Central memory CD4-positive, alpha-beta T cell (primary cell): ENCODE measurements at places on chromosomes 7 and 10.

DNA sequence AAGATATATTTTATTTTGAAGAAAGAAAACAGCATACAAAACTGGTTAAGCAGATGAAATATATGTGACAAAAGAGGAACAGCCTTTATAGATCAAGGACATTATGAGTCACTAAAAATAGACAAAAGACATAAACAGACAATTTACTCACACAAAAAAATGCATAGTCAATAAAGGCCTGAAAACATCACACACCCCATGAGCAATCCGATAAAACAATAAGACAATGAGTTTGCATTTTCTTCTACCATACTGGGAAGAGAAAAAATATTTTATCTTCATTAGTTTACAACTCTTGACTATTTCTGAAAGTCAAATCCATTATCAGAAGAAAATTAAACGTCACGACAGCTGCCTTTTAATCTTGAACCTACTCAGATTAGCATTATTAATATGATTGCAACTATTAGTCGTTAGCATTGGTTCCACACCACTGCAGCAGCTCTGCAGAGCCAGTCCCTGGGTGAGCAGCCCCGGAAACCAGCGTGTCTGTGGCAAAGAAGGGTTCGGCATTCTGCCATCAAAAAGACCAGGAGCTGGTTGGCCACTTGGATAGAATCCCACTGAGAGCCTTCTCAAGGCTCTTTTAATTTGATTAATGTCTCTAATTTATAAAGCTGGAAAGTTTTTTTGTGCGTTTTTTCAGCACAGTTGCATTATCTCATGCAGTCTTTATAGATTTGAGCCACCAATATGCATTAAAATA lies 305.4 kb upstream of the SHH start:
- no peak for DNase-seq

DNA sequence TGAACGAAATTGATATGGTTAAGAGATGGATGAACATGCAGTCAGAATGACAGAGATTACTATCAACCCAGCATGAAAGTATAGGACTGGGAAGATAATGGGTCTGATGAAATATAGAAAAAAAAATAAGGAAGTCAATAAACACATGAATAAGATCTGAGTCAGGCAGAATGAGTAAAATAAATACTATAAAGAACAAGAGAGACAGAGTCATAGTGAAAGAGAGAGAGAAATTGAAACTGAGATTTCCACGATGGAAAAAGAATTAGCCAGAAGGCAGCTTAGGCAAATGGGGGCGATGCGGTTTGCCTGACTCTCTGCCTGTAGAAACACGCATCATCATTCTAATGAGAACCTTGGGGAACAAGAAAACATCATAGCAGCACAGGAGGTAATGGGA lies 26.6 kb downstream of the SEMA3D start:
- no peak for DNase-seq

GRCh38 chr10:70771311-70772194 lies 13.6 kb downstream of the TBATA start:
- no peak for DNase-seq

- DNase-seq = no peak
These were observed 13.4 kb downstream of the SCIN start for GRCh38 chr7:12583922-12584321.

GRCh38 chr7:95470452-95470851 lies 15.3 kb upstream of the ASB4 start:
- no peak for DNase-seq

GRCh38 chr7:98202367-98203195 lies 8.7 kb upstream of the BHLHA15 start:
- DNase-seq = peak; percentile 66

- no peak for DNase-seq
These were observed 112.9 kb downstream of the COL13A1 start for GRCh38 chr10:69914398-69915214.

DNA sequence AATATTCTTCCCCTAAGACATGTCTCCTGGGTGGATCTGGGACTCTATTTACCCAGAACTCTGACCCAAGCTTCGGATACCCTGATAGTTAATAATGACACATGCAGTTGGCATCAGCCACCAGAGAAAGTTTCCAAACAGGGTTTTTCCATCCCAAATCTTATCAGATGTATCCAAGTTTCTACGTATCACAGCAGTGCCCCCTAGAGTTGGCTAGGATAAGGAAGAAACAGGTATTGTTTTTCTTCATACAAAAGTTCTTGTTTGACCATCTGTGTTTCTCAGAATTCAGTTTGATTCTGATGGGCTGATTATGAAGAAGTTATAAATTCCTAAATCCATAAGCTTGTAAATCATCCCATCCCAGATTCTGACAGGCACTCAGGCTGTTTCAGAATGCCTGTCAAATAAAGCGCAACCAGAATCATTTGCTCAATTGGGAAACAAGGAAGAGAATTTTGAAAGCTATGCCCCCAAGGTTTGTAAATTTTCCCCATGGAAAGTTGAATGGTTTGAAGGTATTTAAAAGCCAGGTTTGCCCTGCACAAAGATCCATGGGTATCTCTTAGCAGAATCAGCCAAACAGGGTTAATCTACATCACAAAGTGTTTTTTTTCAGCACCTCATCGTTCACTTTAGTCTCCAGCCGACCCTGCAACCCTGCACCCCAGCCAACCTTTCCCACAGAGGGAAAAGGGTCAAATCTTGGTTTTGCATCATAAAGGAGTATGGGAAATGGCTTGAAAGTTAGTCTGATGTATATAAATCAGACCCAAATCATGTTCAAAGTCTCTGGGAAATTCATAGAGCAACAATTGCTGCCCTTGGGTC lies 47.4 kb downstream of the NRAP start:
- no peak for DNase-seq

- peak; percentile 23 for DNase-seq
These were observed at the start of gene AKR1C3 for GRCh38 chr10:5094265-5095205. Gene AKR1C3, plus strand, starts transcription at chr10:5094414. Its CDS starts 31 bp downstream, at chr10:5094445.

- DNase-seq = no peak
These were observed 54.3 kb upstream of the CABCOCO1 start for GRCh38 chr10:61608255-61609033.

DNA sequence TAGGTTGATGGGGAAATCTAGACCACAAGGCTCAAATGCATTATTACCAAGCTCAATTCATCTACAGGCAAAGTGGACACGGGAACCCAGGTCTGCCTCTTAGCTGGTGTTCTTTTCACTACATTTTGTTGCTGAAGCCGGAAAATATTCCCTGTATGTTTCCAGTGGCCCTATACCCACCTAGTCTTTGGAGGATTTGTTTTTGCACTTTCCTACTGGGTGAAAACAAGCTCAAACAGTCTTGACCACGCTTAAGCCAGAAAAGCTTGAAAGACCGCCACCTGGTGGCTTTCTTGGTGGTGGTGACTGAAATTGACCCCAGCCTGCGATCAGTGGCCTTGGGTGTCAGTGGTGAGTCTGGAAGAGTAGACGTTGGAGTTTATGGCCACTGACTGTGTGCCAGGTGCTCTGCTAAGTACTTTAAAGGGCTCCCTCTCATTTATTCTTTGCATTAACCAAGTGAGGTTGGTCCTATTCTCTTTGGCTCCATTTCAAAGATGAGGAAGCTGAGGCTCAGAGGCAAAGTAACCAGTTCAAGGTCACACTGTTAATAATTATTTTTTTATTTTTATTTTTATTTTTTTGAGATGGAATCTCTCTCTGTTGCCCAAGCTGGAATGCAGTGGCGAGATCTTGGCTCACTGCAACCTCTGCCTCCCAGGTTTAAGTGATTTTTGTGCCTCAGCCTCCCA lies 11.1 kb upstream of the CRTAC1 start:
- DNase-seq = no peak

GRCh38 chr7:38232502-38233366 lies 40.7 kb downstream of the TARP start:
- peak; percentile 84 for DNase-seq

DNA sequence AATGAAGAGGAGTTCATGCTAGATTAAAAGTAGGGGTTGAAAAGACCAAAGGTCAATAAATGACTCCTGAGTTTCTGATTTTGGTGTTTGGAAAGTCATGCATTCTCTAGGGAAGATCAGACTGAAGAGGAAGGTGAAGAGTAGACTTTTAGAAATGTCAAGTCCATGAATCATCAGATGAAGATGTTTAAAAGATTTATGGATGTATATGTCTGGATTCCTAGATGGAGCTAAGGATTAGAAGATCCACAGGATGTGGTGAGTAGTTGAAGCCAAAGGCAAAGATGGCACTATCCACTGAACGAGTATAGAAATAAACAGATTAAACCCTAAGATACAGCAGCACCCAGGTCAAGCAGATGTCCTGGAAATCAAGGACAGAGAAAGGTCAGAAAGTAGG lies 298.5 kb downstream of the GPAM start:
- no peak for DNase-seq

GRCh38 chr7:5437987-5438386 lies 14.4 kb upstream of the TNRC18 start:
- no peak for DNase-seq

DNA sequence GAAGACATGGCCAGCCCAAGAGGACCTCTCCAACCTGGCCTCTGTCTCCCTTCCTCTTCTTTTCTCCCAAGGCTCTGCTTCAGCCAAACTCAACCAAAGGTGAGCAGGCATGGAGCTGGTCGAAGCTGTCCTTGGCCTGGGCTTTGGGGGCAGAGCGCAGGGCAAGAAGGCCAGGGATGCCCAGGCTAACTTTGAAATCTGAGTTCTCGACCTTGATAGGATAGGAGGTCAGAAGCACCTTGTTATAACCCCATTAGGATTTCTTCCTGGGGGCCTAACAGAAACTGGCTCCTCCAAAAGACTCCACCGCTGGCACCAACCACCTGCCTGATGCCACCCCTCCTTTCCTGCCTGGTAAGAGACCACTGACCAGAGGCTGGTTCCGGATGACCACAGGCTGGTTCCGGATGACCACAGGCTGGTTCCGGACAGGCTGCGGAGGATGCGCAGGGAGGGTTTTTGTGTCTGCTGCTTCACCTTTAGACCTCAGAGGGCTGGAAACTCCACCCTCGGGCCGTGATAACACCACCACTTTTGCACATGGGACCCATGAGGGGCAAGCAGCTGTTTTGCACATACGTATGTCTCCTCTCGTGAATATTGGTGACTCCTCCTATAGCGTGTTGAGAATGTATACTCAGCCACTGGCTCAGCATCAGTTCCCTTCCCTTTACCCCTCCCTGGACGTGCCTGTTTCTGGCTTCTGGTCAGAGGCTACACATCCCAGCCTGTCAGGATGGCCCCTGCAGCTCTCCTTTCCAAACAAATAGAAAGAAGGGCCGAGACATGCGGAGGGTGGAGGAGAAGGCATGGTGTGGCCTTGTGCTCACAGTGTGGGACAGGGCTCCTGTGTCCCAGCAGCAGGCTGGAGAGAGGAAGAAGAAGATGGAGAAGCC lies 140.1 kb downstream of the DNAJB6 start:
- no peak for DNase-seq

DNA sequence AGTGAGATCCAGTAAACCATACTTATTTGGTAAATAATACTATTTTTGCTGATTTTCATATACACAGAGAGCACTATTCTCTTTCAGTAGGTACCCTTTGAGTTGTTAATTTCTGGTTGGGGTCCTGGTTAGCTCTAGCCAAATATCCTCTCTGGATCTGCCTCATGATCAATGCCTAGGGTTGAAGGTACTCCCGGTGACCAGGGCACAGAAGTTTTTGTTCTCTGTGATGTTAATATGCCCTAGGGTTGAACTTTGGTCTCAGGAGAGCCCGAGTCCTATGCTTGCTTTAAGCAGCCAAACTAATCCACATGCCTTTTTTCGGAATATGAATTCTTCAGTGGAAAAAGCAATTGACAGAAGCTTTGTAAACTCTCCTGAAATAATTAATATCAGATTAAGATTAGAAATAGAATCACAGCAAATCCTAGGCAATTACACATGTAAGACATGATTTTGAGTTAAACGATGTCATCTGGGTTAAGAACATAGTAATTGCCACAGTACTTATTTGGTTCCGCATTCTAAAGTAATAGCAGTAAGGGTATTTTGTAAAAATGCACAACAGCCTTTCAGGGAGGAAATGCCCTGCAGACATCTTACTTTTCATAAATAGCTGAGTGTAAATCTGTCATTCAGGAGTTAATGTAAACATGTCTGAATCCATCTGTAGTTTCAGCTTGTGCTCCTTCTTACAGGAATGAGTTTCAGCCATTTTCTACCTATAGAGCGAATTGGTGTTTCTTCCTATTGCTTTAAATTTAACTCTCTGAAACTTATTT lies 10.1 kb downstream of the CHN2 start:
- no peak for DNase-seq
